ENCODE measurements at places on chromosomes 4 and X. TPM values are rescaled to one million over a fixed set of nuclear protein-coding genes. Genes with fewer than 3 reads are reported as not detected.

MRFAP1L1 gene
- total RNA-seq: 52.5 TPM

HAND2 gene
- total RNA-seq: 0.21 TPM

YIPF6 gene
- total RNA-seq: 41.3 TPM

MAGEB10 gene
- total RNA-seq: not detected

TMPRSS11A gene
- total RNA-seq: not detected

DLG3 gene
- 34.2 TPM for total RNA-seq

SMR3B gene
- total RNA-seq: not detected

EDA2R gene
- 4.4 TPM for total RNA-seq

CACNA1F gene
- total RNA-seq: 0.49 TPM

NUDT11 gene
- total RNA-seq: 1.2 TPM

NEXMIF gene
- total RNA-seq: 2.4 TPM

CXorf65 gene
- not detected for total RNA-seq

MAB21L2 gene
- total RNA-seq: not detected

CCSER1 gene
- 94.5 TPM for total RNA-seq

Measured in ureter (tissue), 1 donor.